Activated effector memory CD4-positive, alpha-beta T cell treated with anti-CD3 and anti-CD28 coated beads, Interleukin-2, amount 50 U/mL, for 16 hours (primary cell): ENCODE measurements at places on chromosomes 4 and X.

DNA sequence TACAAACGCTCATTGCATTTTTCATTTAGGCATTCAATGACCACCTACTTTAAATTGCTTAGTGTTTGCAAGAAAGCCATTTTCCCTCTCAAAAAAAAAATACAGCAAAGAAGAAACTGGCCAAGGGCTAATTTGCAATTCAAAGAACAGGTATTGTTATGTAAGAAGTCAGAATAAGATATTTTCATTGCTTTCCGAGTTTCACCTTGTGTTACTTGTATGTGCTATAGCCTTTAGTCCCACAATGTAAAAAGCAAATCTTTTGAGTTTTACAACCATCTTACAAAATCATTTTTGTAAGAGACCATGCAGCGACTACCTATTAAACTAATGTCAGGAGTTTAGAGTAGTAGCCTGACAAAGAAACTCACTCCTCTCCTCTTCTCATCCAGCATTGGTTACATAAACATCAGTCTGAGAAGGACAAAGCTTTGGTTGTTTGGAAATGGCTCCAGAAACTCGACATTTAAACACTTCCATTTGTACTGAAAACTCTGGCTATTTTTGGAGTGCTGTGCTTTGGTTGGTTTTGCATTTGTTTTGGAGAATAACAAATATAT lies 15.3 kb downstream of the TENM3 start:
- no peak for DNase-seq

GRCh38 chr4:14583331-14583730 lies 418.9 kb upstream of the CPEB2 start:
- DNase-seq: no peak

DNA sequence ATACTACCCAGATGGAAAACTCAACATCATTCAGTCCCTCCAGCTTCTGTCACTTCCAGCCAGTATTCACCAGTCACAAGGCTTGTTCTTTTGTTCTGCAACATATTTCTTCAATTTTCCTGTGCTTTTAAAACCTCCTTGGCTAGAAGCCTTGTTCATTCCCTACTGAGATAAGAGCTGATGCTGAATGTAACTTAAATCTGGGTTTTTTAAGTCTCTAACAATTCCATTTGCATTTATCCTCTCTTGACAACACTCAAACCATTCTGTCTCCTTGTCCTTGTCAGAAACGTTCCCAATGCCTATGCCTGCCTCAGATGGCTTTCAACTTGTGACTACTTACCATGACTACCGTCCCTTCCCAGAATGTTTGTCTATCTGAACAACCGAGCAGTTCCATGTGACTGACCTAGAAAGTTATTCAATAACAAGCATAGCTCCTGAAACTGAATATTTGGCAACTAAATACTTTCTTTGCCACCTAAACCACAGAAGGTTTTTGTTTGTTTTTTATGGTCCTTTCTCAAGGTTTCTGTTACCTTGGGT lies 682.9 kb upstream of the GALNTL6 start:
- no peak for DNase-seq

DNA sequence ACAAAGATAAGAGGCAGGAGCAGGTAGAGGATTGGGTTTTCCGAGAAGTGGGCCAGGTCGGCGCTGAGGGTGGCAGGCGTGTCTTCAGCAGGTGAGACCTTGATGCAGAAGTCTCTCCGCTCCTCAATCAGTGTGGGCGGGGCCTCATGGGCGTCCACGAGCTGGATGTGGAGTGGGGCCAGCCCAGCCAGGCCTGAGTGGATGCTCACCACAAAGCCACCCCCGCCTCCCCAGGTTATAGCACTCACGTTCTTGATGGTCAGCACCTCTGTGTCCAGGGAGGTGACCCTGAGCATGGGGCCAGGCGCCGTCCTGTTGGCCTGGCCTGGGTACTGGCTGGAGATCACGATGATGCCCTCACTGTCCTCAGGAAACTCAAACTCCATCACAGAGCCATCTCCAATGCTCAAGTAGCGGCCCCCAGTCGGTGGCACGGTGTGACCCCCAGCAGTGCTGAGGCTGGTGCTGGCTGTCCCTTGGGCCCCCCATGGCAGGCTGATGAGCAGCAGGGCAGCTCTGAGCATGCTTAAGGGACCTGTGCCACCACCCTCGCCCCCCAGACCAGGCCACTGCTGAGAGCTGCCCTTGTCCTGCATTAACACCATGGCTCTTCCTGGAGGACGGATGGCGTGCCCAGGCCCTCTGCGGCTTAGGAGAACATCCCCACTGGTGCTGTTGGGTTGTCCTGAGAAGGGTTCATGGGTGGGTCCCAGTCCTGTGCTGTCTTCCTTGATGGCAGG lies 1.9 kb downstream of the SLC10A3 start:
- no peak for DNase-seq
